ENCODE measurements at places on chromosomes 5 and 9. TPM values are rescaled to one million over a fixed set of nuclear protein-coding genes. Genes with fewer than 3 reads are reported as not detected.
A peak's percentile ranks its signal among the peaks of the same experiment; 100 is the strongest.

GRCh38 chr5:353612-354580 lies 32.4 kb downstream of the AHRR start:
- no peak overlapping the region for H3K27ac ChIP-seq
- no peaks in the 10 kb centered on the region for H3K27me3 ChIP-seq
- no peak for DNase-seq
- H3K4me3 ChIP-seq: no peak overlapping the region
- no peaks in the 10 kb centered on the region for H3K36me3 ChIP-seq

DNA sequence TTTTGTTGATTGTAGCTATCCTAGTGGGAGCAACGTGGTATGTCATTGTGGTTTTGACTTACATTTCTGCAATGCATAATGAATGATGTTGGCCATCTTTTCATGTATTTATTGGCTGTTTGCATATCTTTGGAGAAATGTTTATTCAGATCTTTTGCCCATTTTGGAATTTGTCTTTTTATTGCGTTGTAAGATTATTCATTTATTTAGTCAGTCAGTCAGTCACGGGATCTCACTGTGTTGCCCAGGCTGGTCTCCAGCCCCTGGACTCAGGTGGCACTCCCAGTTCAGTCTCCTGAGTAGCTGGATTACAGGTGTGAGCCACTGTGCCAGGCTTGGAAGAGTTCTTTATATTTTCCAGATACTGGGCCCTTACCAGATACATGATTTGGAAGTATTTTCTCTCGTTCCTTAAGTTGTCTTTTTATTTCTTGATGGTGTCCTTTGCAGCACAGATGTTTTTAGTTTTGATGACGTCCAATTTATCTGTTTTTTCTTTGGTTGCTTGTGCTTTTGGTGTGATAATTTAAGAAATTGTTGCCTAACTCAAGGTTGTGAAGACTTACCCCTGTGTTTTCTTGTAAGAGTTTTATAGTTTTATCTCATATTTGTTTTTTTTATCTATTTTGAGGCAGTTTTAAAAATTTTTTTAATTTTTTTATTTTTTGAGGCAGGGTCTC lies 67.1 kb downstream of the EHMT1 start:
- no peak overlapping the region for H3K27ac ChIP-seq
- no peak overlapping the region for H3K4me3 ChIP-seq
- H3K27me3 ChIP-seq: no peaks in the 10 kb centered on the region
- H3K4me1 ChIP-seq: peaks cover 7% of the 10 kb centered on the region

GRCh38 chr5:43369651-43370050 lies 42.5 kb downstream of the CCL28 start:
- no peaks in the 10 kb centered on the region for H3K36me3 ChIP-seq
- H3K4me1 ChIP-seq: peaks cover 35% of the 10 kb centered on the region
- peak overlapping the region; percentile 73 for H3K27ac ChIP-seq
- H3K27me3 ChIP-seq: no peaks in the 10 kb centered on the region
- no peak overlapping the region for H3K4me3 ChIP-seq

DNA sequence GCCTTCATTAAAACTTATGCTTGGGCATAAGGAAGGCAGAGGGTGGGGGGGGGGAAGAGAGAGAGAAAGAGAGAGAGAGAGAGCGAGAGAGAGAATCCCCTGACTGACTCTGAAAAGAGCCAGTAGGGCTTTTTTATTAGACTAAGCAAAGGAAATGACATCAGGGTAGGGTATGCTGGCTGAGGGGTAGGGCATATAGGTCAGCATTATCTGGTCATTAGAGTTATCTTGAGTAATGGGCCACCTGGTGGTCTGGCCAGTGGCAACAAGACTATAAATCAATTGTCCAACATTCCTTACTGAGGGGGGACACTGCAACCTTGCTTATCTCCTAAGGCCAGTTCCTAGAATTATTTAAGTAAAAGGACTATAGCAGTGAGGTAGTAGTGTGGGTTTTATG lies 67.2 kb downstream of the TSSK1B start:
- H3K27ac ChIP-seq: no peak overlapping the region
- no peaks in the 10 kb centered on the region for H3K36me3 ChIP-seq
- no peaks in the 10 kb centered on the region for H3K4me1 ChIP-seq
- no peak for DNase-seq

SLC45A2 gene
- total RNA-seq: 1.1 TPM
